ENCODE measurements at places on chromosomes 5 and 9. TPM values are rescaled to one million over a fixed set of nuclear protein-coding genes. Genes with fewer than 3 reads are reported as not detected.

GRCh38 chr5:150836703-150837102 lies 9.6 kb upstream of the IRGM start:
- no peak for DNase-seq

GRCh38 chr9:34139477-34140146 lies 13.1 kb upstream of the DCAF12 start:
- peak; percentile 20 for DNase-seq

DNA sequence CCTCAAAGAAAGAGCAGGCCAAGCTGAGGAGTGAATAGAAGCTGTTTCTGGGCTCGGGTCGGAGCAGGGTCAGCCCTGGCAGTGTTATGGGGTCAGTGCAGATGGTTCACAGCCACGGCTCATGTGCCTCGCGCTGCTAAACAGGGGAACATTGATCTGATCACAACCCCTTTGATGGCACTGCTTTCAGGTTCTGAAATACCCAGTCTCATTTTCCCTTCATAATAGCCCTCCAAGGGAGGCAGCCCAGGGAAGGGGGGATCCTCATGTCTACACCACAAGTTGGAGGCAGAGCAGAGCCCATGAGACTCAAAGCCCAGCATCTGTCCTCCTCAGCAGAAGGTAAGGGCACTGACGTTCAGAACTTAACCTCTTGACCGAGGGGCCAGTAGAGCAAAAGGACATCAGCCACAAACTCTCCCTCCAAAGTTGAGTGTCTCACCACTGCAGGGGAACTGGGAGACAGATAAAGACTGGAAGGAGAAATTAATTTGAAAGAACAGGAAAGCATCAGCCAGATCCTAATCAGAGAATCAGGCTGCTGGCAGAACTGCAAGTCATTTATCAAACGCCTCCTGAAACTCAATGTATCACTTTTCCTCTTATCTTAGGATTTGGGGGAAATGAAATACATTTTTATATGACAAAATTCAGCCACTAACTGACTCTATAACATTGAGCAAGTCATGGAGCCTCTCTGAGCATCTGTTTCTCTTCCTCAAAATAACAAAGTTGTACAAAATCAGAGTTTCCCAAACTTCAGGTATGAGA lies 110.6 kb downstream of the SH3TC2 start:
- no peak for DNase-seq

DNA sequence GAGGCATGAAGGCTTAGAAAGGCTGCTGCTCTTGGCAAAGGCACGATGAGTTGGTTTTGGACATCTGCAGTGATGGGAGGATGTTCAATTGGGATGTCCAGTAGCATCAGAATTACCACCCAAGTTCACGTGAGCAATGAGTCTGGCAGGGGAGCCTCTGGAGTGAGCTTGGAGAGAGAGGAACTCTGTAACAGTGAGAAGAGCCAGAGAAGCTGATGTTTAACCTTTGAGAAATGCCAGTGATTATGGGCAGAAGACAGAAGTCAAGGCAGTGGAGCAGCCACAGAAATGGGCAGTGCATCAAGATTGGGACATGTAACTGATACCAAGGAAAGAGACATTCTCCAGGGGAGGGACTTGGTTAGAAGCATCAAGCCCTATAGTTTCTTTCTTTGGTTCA lies 39.8 kb downstream of the SEC61B start:
- DNase-seq, result no peak

DNA sequence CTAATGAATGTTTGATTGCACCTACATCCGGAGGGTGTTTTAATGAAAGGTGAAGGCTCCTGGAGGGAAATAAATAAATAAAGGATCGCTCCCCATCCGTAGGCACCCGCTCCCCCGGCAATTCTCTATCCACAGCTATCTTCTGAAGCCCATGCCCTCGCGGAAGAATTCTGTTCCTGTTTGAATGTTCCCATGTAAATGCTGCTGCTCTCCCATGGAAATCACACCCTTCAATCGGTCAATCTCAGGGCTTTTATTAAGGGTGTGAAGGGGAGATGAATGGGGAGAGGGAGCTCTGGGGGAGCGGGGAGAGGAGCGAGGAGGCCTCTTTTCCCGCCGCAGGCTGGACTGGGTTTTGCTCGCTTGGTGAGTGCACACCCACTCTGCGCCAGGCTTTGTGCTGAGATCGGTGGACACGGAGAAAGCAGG lies 21.1 kb upstream of the ARAP3 start:
- peak; percentile 46 for DNase-seq

DNA sequence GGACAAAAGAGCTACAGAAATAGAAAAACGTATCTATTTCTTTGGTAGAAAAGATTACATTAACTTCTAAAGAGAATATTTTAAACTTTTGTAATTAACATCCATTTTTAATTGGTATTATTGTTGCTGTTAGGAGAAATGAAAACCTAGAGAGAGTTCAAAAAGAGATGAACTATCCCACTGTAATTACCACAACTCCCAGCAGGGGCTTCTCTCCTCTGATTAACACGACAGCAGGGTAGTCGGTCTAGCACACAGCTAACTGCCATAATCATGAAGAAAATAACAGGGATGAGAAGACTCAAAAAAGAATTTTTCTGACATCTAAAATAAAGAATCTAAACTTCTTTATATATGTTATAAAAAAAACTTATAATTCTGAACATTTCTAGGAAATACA lies 86.2 kb upstream of the CDH9 start:
- no peak for DNase-seq

DNA sequence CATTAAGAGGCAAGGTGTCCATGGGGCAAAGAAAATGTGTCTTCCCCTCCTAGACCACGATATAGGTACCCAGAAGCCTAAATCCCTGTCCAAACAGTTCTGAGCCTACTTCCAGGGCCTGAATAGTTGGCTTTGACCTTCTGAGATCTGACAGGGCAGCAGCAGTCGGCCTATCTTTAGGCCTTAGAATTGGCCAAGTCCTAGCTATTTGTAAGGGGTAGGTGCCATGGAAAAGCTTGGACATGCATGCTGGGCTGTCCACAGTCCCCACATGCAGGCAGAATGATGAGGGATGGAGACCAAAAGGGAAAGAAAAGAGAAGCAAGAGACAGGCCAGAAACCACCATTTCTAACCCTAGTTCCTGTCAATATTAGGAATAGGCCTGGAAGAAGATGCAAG lies 346.1 kb downstream of the ANXA1 start:
- no peak for DNase-seq

- no peak for DNase-seq
These were observed 28.3 kb downstream of the TDRD7 start for GRCh38 chr9:97440160-97440559.

DNA sequence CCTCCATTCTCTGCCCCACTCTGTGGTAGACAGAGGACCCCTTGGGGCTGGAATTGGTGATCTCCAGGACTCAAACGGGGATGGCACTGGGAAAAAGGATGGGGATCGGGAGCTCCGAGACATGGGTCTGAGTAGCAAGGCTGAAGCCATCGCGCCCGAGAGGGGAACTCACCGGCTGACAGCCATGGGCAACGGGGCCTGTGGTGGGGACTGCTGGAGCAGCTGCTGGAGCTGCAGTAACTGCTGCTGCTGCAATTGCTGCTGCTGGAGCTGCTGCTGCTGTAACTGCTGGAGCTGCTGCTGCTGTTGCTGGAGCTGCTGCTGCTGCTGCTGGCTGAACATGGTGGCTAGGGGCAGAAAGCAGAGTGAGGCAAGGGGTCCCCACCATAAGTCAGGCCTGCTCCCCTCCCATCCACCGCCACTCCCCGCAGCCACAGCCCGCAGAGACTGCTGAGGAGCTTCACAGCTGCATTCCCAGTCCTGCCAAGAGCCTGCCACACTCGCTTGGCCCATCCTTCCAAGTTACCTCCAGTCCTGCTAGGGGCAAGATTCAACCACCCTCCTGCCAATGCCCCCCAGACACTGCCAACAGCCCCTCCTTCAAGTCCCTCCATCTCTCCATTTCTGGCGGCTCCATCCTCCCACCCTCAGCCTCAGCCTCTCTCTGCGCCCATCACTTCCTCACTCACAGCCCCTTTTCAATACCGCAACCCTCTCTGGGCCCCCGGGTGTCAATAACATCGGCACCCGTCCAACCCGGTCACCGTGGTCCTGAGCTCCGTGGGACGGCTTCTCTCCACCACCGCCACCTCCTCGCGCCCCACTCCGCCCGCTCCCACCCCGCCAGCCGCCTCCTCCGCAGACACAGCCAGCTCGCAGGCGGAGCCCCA lies 611 bp downstream of the CIZ1 start:
- DNase-seq, result no peak

DNA sequence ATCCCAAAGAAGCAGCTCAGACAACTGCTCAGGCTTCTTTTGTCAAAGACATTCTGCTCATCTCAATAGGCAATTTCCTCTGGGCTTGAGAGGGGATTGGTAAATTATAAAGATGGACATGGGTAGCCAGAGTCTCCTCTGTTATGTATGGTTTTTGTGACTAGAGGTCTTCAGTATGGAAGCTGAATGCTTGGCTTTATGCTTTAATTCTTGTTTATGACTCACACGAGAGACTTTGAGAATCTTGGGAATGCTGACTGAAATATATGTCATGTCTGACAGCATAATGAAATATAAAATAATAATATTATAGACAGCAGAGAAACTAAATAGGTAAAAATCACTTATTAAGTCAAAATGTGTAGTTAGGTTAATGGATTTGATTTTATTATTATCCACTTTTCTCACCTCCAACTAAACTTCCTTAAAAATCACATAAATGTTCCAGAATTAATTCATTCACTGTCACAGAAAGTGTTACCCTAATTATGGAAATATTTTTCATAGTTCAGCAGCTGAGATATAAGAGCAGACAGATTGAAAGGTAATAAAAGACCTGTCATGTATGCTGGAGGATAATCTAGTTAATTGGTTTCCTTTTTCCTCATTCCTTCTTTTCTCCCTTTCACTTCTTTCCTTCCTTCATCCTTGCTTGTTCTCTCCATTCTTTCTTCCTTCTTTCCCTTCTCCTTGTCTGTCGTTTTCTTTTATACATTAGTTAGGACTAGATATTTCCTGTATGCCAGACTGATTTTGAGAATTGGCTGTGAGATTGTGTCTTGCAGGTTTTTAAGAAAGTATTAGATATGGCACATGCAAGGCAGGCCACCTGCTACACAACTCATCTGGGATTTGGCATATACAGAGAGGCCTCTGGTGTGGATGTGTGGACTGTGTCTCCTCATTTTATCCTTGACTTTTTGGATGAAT lies 1866.1 kb upstream of the NUDT12 start:
- DNase-seq, result no peak

GRCh38 chr5:126884269-126884819 lies 107.4 kb downstream of the LMNB1 start:
- DNase-seq, result no peak

- DNase-seq, result no peak
These were observed 183.5 kb downstream of the CAVIN4 start for GRCh38 chr9:100761276-100761802.

- DNase-seq, result no peak
These were observed 174.7 kb upstream of the PTCH1 start for GRCh38 chr9:95691435-95691834.

- no peak for DNase-seq
These were observed 111.3 kb downstream of the TMEM174 start for GRCh38 chr5:73284220-73284795.

DNA sequence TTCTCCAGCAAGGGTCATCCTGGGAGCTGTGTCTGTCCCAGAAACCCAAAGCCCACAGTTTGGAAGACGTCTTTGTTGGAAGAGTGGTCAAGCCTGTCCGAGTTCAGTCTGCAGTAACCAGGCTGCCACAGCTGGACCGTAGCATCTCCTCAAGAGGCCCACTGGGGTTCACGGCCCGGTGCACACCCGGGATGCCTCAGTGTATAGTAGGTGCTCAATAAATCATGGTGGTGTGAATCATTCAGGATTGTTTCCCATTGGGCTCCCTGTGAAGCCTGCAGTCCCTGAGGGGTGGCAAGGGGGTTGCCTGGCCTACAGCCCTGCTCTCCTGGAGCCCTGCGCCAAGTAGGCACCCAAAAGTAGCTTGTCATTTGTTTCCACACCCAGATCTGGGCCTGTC lies 10.3 kb upstream of the PRRX2 start:
- DNase-seq, result no peak

DNA sequence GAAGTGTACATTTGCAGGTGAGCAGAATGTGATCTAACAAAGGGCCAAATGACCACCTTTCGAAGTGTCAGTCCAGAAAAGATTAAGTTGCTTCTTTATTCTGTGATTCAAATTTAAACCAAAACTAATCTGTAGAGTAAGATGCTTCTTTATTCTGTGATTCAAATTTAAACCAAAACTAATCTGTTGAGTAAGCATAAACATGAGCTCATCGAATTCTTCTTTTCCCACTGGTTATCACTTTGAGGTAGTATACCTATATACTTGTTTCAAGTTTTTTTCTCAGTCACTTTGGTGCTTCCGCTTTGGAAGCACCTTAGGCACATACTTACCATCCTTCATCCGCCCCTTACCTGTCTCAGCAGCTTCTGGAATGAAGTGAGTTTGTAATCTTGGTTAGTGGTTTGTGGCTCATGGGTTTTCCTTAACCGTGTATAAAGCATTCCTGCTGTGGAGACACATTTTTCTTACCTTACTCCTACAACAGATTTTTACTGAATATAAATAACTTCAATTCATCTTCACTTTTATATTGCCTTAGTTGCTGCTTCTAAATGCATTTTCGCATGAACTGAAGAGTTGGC lies 40.7 kb upstream of the CTXN3 start:
- no peak for DNase-seq

- DNase-seq, result no peak
These were observed 14.0 kb downstream of the GGTA1 start for GRCh38 chr9:121485623-121486022.

DNA sequence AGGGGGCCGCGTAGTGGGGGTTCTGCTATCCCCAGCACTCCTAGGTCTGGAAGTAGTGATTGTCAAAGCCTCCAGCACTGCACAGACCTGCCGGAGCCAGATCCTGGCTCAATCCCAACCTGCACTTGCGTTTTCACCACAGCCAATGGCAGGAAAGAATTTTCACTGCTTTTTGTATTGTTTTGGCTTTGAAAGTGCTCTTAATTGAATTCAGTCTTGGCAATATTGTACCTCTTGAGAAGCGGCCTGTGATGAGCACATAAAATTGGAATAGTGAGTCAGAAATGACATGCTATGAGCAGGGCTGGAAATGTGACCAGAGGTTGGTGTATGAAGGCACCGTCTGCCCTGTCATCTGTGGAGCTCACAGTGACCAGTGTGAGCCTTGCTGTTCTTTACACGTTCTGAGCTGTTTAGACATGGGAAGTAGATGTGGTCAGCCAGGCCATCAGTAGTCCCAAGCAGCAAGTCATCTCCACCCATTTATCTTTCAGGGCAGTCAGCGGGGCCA lies 41.5 kb downstream of the SECISBP2 start:
- DNase-seq, result peak; percentile 37

- no peak for DNase-seq
These were observed 336.5 kb downstream of the RFX3 start for GRCh38 chr9:3189113-3189861.

- no peak for DNase-seq
These were observed 4.1 kb downstream of the PTCD2 start for GRCh38 chr5:72324189-72324825.

Gene LRRC19
- total RNA-seq, result not detected

Gene SLC6A19
- total RNA-seq, result 0.09 TPM

Gene ARL14EPL
- total RNA-seq, result not detected

Gene MLANA
- total RNA-seq, result not detected

Gene SMIM3
- 3.3 TPM for total RNA-seq

Gene FOXD4L6
- total RNA-seq, result 0.36 TPM

Gene RASGRF2
- 3.7 TPM for total RNA-seq

Gene SPATA31C1
- total RNA-seq, result not detected
